ENCODE measurements at places on chromosomes 11 and 22.

DNA sequence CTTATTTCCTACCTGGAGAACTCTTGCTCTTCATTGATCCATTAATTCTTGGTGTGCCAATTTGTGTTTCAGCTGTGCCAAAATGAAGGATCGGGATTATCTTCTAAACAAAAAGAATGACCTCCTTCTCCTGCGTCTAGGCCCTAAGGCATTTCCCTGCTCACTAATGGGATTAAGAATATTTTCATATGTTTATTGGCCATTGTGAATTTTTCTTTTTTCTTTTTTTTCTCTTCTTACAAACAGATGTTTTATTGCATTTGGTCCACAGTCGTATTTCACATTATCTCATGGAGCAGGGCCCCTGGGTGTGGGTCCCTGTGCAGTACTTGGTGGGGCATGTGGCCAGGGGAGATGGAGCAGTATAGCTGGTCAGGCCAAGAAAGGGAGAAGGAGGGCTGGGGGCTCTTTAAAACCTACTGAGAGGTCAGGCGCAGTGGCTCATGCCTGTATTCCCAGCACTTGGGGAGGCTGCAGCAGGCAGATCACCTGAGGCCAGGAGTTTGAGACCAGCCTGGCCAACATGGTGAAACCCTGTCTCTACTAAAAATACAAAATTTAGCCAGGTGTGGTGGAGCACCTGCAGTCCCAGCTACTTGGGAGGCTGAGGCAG is 35.3 kb upstream of the HORMAD2 start:
- no peak for DNase-seq

GRCh38 chr11:122069707-122070360 is 46.2 kb downstream of the BLID start:
- DNase-seq = peak; percentile 24

DNA sequence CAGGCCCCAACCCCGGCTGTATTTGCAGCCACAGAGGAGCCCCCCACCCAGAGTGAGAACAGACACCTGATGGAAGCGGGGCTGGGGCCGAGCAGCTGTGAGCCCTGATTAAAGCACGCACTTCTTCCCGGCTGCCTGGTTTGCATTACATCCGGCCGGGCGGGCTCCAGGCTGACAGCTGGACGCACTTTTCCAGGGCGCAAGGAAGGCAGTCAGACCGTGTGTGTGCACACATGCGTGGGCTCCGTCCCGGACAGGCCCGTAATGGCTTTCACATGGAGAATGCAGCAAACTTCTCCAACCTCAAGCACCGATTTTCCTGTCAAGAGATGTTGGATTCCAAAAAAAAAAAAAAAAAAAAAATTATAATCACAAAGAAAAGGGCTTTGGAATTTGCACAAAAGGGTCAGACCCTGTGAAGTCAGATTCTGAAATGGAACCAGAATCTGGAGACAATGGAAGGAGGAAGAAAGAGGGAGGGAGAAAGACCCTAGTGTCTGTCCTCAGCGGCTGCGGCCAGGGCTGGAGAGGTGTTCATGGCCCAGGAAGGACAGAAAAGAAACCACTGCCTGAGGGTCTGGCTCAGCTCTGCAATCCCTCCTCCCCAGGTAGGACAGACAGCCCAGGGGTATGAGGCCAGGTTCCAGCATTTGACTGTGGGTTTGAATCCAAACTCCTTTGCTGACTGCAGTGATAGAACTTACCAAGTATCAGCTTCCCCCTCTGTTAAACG is 365.5 kb downstream of the MN1 start:
- DNase-seq = no peak

- DNase-seq = no peak
Observed at GRCh38 chr11:125952973-125953372, 7.1 kb downstream of the VSIG10L2 start.
